ENCODE measurements at places on chromosomes 4 and X.

GRCh38 chr4:84235126-84235944 is 263.8 kb downstream of the NKX6-1 start:
- no peak for DNase-seq

DNA sequence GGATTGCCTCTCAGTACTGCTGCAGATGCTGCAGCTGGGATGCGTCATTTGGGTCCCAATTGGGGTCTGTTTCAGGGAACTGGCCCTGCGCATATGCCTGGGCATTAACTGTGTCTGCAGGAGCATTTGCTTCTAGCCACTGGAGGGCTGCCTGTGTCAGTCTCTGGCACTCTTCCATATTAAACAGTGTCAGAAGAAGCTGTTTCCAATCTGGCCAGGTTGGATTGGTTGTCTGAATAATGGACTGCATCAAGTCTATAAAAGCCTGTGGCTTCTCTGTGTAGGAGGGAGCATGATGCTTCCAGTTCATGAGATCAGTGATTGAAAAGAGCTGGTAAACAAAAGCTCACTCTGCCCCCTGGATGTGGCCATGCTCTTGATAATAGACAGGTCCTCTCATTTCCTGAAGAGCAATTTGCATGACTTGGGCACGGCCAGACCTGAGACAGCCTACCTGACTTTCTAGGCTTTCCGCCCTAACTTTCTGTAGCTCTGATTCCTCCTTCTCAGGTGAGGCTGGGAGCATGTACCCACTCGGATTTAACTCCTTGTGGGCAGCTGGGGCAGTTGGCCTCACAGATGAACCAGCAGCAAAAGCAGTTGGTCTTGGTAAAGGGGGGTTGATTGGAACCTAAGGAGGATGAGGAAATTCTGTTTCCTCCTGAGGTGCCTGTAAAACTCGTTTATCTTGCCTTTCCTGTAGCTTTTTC is 29.2 kb downstream of the SULT1E1 start:
- no peak for DNase-seq

DNA sequence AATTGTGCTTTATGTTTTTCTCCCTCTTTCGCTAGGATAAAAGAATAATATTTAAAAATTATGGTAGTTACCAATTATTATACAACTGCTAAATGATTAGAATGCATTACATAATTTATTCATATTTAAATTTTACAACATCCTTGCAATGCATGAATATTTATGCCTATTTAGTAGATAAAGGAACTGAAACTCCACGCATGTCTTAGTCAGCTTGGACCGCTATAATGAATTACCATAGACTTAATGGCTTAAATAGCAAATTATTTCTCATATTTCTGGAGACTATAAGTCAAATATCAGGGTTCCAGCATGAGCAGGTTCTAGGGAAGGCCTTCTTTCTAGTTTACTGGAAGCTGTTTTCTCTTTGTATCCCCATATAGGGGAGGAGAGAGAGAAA is 1555.4 kb upstream of the ADGRL3 start:
- DNase-seq = no peak

GRCh38 chr4:99219479-99219878 is 433 bp upstream of the ADH6 start:
- DNase-seq = no peak

DNA sequence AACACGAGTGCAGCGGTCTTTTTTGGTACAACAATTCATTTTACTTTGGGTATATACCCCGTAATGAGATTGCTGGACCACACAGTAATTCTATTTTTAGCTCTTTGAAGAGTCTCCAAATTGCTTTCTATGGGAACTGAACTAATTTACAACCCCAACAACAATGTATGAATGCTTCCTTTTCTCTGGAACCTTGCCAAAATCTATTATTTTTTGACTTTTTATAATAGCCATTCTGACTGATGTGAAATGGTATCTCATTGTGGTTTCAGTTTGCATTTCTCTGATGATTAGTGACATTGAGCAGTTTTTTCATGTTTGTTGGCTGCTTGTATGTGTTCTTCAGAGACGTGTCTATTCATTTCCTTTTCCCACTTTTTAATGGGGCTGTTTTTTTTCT is 240.8 kb downstream of the STK32B start:
- DNase-seq = no peak
